ENCODE measurements at places on chromosomes 2 and 18.

DNA sequence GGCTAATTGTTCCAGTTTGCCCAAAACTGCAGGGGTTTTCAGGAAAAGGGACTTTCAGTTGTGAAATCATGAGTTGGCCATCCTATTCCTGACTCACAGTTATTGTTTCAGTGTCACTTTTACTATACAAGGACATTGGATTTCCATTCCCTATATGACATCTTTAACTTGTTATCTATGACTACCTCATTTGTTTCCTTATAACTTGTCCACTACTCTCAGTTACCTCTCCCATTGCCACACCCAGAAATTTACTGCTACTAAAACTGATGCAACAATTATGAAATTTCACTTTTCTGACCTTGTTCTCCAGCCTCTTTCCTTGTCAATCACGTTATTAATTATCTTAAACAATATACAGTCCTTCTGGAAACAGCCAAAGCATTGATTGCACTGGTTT, 116.5 kb upstream of the ZNF804A start:
- DNase-seq: no peak

DNA sequence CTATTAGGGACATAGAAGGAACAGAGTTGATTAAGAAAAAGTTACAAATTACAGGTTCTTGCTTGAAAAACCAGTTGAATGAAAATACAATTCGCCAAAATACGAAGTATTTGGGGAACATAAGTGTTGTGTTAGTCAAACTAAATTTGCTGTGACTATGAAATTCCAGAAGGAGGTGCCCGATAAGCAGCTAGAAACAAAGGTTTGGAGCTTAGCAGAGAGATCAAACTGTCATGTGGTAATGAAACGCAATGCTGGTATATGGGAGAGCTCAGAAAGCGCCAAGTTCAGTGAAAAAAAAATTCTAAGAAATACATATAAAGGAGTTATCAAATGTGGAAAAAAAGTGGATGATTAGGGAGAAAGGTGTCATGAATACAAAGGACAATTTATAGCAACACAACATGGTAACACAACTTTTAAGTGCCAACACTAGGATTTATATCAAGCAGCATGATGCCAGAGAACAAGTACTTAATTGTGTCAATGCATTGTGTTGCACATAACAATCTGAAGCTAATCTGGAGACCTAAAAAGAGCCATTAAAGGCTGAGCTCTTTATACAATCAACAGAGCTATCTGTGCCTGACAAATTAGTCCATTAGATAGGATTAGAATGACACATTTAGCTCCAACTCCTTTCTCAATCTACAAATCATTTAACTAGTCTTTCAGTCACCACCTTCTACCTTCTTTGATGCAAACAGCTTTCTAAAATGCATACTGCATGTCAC, 31.2 kb downstream of the SMAD2 start:
- DNase-seq: no peak

- DNase-seq: no peak
Observed at GRCh38 chr2:209661286-209661894, 110.2 kb upstream of the UNC80 start.

GRCh38 chr2:235779444-235779896, 285.6 kb downstream of the AGAP1 start:
- no peak for DNase-seq

DNA sequence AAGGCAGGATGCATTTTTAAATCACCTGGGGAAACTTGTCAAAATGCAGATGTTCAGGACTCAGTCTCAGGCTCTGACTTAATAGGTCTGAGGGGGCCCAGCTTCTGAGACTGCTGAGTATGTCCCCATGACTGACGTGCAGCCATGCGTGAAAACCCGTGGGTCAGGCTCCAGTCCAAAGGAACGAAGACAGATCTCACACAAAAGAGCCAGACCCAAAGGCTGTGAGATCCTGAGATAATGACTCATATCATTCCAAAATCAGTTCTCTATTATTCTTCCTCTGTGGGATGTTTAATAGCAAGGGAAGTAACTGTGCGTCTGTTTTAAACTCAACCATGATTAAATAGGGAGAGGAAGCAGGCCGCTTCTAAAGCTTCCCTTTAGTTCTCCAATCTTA, 107.4 kb upstream of the ACAA2 start:
- no peak for DNase-seq
